Activated CD4-positive, alpha-beta T cell treated with anti-CD3 and anti-CD28 coated beads for 1 hour (primary cell): ENCODE measurements at places on chromosomes 13 and 19.
A peak's percentile ranks its signal among the peaks of the same experiment; 100 is the strongest.

DNA sequence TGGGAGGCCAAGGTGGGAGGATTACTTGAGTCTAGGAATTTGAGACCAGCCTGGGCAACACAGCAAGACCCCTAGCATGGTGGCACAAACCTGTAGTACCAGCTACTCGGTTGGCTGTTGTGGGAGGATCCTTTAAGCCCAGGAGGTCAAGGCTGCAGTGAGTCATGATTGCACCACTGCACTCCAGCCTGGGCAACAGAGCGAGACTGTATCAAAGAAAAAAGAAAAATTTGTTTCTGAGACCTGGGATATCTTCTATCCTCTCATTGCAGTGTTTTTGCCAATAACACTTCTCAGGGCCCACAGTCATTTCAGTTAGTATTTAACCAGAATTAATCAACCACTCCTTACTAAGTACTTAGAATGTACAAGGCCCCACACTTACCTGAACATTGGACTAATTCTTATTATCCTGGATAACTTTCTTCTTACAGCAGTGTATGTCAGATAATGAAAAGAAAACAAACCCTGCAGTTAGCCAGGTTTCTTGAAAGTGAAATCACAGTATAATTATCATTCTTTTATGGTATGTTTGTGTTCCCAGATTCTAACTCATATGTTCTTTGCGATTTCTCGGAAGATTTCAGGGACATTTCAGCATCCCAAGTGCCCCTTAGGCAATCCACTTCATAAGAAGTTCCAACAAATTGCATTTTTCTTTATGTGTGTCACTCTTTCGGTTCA is 75.6 kb upstream of the KLF5 start:
- DNase-seq: no peak

GRCh38 chr13:111536075-111536642 is 215.7 kb downstream of the TEX29 start:
- no peak for DNase-seq

- no peak for DNase-seq
These were observed 1.2 kb upstream of the NUMBL start for GRCh38 chr19:40691421-40692211.

DNA sequence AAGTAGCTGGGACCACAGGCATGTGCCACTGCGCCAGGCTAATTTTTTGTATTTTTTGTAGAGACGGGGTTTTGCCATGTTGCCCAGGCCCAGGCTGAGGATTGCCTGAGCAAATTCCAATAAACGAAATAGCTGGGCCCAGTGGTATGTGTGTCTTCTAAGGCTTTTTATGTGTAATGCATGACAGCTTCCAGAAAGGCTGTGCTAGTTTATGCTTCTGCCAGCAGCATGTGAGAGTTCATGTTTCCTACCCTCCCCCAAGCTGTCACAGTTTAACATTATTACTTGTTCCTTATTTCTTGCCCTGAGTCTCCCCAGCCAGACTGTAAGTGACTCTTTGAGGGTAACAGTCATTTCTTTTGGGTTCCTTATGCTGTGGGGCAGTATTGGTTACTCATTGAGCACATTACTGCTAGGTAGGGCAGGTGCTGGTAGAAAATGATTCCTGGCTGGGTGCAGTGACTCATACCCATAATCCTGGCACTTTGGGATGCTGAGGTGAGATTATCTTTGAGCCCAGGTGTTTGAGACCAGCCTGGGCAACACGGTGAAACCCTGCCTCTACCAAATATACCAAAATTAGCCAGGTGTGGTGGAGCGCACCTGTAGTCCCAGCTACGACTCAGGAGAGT is 13.6 kb downstream of the GPATCH1 start:
- DNase-seq: no peak

GRCh38 chr13:46983881-46984280 is 87.0 kb upstream of the HTR2A start:
- no peak for DNase-seq

- DNase-seq: no peak
These were observed 39.3 kb downstream of the ZNF44 start for GRCh38 chr19:12255372-12255771.

- no peak for DNase-seq
These were observed 52.4 kb downstream of the TNFSF11 start for GRCh38 chr13:42626176-42626860.

GRCh38 chr13:100859861-100860260 is 185.3 kb upstream of the TMTC4 start:
- no peak for DNase-seq

DNA sequence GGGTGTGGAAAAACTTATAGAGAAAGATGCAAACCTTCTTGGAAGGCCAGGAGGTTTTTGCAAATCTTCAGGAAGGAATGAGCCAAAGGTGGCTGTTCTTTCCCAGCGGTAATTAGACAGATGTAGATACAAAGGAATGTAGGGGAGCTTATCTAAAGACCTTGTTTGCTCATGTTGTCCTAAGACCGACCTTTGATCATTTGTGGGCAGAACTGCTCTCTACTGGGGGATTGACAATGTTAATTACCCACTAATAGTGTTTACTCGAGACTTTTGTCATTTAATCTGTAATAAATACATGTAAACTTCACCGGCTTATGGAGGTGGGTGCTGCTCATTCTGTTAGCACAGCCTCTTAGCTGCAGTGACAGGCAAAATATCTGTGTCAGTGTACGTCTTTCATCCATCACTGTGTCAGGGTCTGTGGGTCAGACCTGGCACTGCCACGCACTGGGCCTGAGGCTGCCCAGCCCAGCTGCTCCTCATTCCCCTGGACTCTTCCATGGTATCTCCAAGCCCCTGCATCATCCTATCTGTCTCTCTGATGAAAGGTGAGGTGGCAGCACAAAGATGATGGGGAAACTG is 68.3 kb downstream of the ZNF431 start:
- no peak for DNase-seq

DNA sequence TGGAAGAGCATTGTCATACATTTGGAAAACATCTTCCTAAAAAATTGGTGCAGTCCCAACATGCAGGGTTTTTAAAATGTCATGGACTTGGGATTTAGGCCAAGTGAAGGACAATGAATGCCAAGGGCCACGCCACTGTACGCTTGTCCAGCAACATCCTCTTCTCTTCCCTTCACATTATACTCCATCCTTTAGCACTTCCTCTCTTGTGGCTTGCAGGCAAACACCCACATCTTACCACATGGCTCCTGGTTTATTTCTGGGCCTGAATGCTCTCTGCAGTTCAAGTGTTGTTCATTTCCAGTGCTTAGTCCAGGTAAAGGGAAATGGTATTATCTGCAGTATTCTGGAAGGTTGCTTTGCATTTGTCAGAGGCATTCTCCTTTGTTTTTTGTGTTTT is 45.0 kb downstream of the CBY2 start:
- no peak for DNase-seq

- no peak for DNase-seq
These were observed 4.7 kb downstream of the SETDB2 start for GRCh38 chr13:49448753-49449152.

DNA sequence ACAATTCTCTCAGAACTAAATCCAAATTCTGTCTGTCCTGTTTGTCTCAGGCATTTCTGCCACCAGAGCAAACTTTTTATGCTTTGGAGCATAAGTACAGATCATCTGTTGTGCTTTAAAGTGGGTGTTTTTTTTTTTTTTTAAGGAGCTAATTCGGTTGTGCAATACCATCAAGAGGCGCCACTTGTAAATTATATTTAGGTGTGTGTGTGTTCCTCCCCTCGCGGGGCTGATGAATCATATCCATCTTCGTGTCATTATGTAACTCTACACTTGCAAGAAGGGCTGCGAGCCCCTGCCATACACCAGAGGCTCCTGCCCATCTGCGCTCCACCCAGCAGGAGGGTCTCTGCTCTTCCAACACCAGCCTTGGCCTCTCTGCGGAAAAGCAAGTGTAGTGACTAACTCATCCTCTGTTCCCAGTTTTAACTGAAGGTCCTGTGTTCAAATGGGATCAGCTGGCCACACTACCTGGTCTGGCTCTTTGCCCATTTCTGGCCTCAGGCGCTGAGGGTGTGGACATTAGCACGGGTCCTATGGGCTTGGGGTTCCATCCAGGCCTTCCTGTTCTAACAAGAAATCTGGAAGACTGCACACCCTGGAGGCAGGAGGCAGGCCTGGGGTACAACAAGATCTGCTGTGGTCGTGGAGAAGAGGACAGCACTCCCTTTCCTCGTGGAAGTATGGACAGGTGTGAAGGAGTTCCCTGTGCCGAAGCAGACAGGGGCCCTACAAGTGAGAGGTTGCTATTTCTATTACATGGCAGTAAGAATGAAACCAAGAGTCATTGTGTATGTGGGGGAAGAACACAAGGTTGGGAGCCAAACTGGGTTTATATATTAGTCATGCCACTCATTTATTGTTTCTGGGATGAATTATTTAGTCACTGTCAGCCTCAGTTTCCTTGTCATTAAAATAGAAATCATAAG is 96.1 kb upstream of the MBNL2 start:
- DNase-seq: no peak

DNA sequence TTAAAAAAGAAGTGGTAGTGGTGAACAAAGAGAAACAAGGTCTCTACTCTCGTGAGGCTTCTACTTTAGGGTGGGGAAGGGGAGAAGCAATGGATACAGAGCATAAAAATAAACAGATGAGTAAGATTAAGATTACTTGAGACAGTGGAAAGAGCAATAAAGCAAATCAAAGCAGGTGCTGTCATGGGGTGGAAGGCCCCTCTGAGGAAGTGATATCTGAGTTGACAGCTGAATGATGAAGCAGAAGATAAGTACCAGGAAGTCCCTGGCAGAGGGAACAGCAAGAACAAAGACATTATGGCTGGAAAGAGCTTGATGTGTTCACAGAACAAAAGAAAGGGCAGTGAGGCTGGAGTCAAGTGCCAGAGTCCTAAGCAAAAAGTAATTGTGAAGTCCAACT is 221.8 kb downstream of the ENOX1 start:
- no peak for DNase-seq

DNA sequence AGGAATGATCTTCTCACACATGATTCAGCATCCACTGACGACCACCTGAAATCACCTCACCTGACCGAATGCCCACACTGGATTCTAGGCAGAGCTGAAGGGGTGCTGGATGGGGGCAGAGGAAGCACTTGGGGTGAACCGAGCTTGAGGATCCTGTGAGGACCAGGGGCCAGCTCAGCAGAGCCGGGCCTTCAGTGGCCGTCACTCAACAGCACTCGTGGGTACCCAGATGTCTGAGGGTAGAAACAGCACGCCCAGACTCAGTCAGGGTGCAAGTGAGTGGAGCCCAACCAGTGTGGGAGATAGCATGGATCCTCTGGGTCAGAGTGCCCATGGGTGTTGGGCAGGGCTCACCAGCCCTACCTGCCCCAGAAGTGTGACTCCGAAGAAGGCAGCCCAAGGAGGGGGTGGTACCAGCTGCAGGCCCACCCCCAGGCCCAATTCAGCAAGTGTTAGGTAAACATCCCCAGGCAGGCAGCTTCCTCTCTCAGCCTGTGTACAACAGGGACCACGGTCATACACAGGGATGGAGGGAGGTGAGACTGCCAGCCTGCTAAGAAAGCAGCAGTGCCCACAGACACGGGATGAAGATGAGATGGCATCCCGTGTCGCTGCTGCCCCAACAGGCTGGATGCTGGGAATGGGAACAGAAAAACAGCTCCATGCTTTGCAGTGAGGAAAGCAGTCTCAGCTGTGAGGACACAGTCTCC is 16.6 kb downstream of the GJA3 start:
- no peak for DNase-seq

DNA sequence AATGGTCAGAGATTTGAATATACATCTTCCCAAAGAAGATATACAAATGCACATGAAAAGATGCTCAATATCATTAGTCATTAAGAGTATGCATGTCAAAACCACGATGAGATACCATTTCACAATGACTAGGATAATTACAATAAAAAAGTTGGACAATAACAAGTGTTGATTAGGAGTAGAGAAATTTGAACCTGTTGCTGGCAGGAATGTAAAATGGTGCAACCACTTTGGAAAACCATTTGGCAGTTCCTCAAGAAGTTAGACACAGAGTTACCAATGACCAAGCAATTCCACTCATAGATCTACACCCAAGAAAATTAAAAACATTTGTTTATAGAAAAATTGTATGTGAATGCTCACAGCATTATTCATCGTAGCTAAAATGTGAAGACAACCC is 33.2 kb upstream of the STARD13 start:
- DNase-seq: no peak

GRCh38 chr19:12838182-12838885 is at the start of gene MAST1:
MAST1 (plus strand) TSS chr19:12838515; CDS start chr19:12838573, 58 bp downstream.
- DNase-seq: no peak

GRCh38 chr19:5285311-5285710 is 55.3 kb downstream of the PTPRS start:
- no peak for DNase-seq

- peak; percentile 98 for DNase-seq
These were observed 720 bp upstream of the HNRNPL start for GRCh38 chr19:38850436-38850975.

- no peak for DNase-seq
These were observed 32.6 kb upstream of the SLC46A3 start for GRCh38 chr13:28751175-28751960.

DNA sequence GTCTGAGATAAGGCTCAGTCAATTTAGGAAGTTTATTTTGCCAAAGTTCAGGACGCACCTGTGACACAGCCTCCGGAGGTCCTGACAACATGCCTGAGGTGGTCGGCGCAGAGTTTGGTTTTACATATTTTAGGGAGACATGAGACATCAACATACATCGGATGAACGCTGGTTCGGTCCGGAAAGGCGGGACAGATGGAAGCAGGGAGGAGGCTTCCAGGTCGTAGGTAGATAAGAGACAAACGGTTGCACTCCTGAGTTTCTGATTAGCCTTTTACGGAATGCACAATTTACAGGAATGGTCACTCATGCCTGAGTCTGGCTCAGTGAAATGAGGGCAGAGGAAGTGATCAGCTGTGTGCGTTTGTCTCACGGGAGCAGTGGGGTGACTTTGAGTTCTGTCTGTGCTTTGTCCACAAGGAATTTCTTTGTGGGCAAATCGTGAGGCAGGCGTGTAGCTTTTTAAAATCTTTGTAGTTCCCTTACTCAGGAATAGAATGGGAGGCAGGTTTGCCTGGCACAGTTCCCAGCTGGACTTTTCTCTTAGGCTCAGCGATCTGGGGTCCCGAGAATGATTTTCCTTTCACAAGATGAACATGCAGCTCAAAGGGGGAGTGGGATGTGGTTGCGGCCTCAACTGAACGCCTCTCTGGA is 36.2 kb downstream of the C13orf46 start:
- DNase-seq: no peak

GRCh38 chr13:59951011-59951410 is 212.7 kb downstream of the DIAPH3 start:
- no peak for DNase-seq

DNA sequence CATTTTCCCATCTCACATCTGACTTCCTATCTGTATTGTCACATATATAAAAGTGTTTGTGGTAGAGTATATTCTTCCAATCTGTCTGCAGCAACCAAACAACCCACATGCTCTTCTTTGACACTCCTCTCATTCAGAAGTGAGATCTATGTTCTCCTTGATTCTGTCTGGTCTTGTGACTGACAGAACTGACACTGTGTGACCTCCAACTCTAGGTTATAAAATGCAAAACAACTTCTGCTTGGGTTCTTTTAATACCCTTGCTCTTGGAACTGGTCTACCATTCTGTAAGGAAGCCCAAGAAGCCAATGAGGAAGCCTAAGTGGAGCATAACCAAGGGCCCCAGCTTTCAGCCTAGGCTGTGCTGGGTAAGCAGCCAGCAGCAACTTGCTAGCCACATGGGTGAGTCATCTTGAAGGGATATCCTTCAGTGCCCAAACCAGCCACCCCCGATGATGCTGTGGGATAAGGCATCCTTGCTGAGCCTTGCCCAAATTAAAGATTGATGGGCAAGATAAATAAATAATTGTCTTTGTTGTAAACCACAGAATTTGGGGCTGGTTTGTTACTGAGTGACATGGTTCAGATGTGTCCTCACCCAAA is 18.4 kb upstream of the ITM2B start:
- no peak for DNase-seq
